ENCODE measurements at places on chromosomes 13 and 19.

DNA sequence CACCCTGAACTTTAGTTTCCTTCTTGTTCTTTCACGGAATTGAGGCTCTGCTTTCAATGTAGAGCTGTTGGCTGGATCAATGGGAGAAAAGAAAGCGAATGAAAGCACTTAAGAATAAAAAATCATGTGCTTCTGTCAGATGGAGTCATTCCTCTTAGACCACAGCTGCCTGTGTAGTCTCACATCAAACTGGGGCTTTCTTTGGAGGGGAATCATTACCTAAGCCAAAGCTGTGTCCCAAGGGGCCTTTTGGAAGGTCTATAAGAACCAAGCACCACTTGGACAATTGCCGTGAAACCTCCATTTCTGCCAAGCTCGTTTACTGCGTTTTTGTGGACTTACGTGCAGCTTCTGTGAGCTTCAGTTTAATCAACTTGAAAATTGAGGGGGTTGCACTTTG is 44.2 kb upstream of the RNF113B start:
- H3K4me1 ChIP-seq: no peaks in the 10 kb centered on the region
- no peak for DNase-seq
- H3K27ac ChIP-seq: no peak overlapping the region
- H3K4me3 ChIP-seq: no peak overlapping the region
- peaks cover 28% of the 10 kb centered on the region for H3K27me3 ChIP-seq
- no peaks in the 10 kb centered on the region for H3K36me3 ChIP-seq

DNA sequence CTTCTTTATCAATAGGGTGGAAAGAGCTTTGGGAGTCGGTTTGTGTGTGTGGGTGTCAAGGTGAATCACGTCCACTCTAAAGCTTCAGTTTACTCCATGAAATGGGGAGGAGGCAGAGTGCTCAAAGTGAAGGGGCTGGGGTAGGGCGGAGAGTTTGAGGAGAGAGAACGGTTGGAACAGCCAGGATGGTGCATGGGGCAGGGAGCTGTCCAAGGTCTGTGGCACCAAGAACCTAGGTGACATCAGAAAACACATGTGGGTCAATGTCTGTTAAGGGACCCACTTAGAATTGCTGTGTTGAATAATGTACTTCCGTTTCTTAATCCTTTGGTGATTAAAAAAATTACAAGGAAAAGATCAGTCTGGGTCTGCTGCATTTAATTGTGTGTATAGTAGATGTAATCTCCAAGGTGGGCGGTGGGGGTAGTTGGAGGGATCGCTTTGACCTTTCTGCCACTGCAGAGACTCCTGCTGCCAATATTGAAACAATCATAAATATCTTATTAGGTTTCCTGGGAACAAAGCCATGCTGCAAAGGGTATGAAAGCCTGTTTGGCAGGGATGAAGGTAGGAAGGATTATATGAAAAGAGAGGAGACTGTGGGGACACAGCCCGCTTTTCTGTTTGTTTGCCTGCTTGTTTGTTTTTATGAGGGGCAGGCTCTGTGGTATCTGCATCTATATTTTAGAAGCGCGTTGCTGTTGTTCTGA is 122.3 kb downstream of the ATP8A2 start:
- no peak overlapping the region for H3K27ac ChIP-seq
- no peaks in the 10 kb centered on the region for H3K36me3 ChIP-seq
- H3K27me3 ChIP-seq: peaks cover 43% of the 10 kb centered on the region
- no peak for DNase-seq

DNA sequence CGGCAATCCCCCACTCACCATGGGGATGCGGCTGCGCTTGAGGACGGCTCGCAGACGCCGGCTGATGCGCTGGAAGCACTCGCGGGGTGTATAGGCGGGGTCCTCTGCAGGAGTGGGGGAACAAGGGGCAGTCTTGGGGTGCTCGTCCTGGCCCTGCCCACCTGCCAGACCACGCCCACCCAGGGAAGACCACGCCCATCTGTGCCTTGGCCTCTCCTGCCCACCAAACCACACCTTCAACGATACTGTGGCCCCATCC is 6.7 kb downstream of the RNU6-9 start:
- DNase-seq: no peak
- H3K36me3 ChIP-seq: peaks cover 36% of the 10 kb centered on the region
- peak overlapping the region; percentile 35 for H3K27ac ChIP-seq

GRCh38 chr19:37988758-37989635 is 82.0 kb downstream of the SIPA1L3 start:
- no peaks in the 10 kb centered on the region for H3K27me3 ChIP-seq
- peaks cover 9% of the 10 kb centered on the region for H3K36me3 ChIP-seq
- peaks cover 37% of the 10 kb centered on the region for H3K4me1 ChIP-seq
- H3K4me3 ChIP-seq: no peak overlapping the region

GRCh38 chr19:30590596-30591229 is 218.5 kb downstream of the ZNF536 start:
- H3K4me3 ChIP-seq: no peak overlapping the region
- H3K27ac ChIP-seq: no peak overlapping the region
- H3K27me3 ChIP-seq: peaks cover 6% of the 10 kb centered on the region
- no peak for DNase-seq
- no peaks in the 10 kb centered on the region for H3K4me1 ChIP-seq
- H3K36me3 ChIP-seq: no peaks in the 10 kb centered on the region

DNA sequence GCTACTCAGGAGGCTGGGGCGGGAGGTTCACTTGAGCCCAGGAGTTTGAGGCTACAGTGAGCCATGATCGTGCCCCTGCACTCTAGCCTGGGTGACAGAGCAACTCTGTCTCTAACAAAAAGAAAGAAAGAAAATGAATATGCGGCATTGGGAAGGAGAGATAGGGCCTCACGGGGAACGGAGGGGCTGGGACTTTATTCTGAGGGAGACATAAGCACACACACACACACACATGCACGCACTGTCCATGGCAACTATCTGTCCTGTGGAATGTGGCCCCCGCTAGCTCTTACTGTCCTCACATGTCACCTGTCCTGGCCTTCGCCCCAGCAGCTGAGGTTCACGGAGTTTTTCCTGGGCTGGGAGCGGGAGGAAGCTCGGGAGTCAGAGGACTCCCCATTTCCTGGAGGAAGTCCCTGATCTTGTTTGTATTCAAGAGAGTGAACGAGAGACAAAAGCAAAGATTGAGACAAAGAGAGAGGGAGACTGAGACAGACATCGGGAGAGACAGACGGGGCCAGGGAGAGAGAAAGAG is 654 bp downstream of the STAP2 start:
- H3K27me3 ChIP-seq: no peaks in the 10 kb centered on the region
- peaks cover 19% of the 10 kb centered on the region for H3K4me1 ChIP-seq
- peaks cover 6% of the 10 kb centered on the region for H3K36me3 ChIP-seq

All from central memory CD8-positive, alpha-beta T cell (primary cell).